ENCODE measurements at places on chromosomes 2 and 18.

GRCh38 chr18:23689031-23689615 is at the start of gene LAMA3:
Gene LAMA3, plus strand, starts transcription at chr18:23689453. Its CDS starts 231 bp downstream, at chr18:23689684.
- peak; percentile 10 for DNase-seq

GRCh38 chr2:156679820-156680219 is 243.6 kb downstream of the GPD2 start:
- no peak for DNase-seq

GRCh38 chr2:237456200-237456843 is 30.7 kb upstream of the MLPH start:
- DNase-seq, result no peak

DNA sequence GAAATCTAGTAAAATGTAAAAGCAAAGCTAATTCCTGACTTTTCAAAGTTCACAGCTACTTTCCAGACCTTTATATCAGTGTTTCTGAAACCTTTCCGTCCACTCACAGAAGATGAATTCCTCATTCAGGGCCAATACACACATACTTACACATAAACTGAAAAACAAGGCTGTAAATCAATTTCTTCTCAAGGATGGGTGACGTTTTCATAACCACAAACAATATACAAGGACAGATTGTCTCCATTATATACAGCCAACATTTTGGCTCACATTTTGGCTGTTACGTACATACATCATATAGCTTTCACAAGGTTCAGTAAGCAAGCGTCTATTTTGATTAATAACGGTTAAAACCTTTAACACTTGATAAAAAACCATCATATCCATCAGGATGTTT is 1.4 kb downstream of the RPRD1A start:
- DNase-seq, result no peak

- DNase-seq, result no peak
Measured at GRCh38 chr18:76441668-76442412, 53.2 kb downstream of the ZNF516 start.

DNA sequence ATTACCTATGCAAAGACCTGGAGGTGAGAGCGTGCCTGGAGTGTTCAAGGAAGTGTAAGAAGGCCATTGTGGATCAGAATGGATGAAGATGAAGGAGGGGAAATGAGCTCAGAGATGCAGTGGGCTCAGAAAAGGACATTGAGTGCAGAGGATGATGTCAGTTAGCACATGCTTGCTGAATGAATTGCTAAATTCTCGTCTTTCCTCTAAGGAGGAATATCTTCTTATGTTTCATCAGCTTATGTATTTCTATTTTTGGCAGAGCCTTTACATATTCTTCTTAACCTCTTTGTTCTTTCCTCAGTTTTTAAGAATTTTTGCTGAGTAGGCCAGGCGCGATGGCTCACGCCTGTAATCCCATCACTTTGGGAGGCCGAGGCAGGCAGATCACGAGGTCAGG is 30.9 kb downstream of the FAM171B start:
- no peak for DNase-seq

DNA sequence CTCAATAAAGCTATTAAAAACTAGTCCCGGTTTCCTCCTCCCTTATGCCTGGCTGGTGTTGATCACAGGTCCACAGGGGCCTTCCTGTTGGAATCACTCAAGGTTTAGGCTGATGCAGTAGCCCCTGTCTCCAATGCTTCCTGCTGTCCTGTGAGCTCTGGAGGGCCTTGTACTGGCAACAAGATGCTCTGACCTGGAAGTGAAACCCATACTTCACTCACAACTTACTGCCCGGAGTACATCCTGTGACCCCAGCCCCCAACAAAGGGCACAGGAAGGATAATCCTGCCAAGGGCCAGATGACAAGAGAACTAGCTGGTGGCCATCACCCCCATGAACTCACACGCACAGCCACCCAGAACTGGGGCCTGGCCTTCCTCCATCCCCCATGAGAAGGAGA is 50.3 kb downstream of the ZBTB7C start:
- DNase-seq, result no peak

- DNase-seq, result no peak
Measured at GRCh38 chr2:6845312-6845711, 20.4 kb downstream of the CMPK2 start.

- no peak for DNase-seq
Measured at GRCh38 chr2:12979066-12979465, 262.3 kb downstream of the TRIB2 start.

DNA sequence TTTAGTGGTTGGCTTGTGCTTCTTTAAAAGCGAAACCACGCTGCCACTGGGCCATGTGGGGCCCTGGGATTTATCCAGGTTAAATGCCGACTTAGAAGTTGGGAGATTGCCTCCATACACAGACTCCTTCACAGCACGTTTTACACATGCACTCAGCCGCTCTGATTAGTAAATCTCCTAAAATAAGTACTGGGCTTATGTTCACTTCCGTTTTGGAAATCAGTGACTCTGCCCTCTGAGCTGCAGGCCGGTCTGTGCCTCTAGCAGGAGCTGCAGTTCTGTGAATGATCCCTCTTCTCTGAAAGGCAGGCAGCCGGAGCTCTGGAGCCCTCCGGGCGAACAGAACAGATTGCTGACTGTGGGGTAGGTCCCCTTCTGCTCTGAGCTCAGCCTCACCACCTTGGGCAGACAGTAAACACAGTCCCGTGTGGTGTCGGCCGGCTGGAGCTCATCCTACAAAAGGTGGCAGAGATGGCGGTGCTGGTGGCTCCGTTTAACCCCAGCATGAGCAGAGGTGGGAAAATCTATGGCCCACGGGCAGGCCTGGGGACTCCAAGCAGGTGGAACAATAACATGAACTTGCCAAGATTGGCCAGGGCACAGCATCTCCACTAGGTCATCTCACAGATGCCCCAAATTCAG is 9.8 kb upstream of the RAB17 start:
- peak; percentile 19 for DNase-seq

DNA sequence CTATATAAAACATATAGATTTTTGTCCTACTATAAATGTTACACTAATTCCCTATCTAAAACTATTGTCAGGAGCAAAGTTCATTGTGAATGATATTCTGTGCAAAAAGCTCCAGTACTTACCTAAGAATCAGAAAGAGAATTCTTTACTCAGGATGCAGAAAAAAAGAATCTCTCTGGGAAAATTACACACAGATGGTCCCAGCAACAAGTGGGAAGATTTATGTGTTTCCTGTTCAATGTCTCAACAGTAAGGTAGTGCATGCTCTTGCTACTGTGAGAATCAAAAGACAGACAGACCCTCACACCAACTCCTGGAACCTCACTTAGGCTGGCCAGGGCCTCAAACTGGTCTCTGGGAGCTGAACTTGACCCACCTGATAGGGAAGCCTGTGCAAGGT is 11.2 kb upstream of the NAPG start:
- no peak for DNase-seq

GRCh38 chr2:9247177-9247576 is 40.6 kb downstream of the ASAP2 start:
- DNase-seq, result no peak

DNA sequence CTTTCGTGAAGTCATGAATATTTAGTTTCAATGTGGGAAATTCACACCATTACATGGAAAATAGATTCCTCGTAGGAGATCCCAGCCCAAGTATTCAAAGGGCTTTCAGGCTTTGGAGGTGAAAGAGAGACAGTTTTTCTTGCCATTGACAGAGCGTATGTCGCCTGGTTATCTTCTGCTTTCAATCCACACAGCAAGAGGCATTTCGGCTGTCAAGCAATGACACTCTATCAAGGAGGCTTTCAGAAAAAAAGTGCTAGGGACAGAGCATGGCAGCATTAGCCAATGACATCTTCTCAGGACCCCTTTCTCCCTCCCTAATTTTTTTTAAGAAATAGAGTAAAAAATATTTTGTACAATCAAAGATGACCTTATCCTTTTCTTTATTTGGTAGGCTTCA is 492.8 kb downstream of the TMEM182 start:
- no peak for DNase-seq

DNA sequence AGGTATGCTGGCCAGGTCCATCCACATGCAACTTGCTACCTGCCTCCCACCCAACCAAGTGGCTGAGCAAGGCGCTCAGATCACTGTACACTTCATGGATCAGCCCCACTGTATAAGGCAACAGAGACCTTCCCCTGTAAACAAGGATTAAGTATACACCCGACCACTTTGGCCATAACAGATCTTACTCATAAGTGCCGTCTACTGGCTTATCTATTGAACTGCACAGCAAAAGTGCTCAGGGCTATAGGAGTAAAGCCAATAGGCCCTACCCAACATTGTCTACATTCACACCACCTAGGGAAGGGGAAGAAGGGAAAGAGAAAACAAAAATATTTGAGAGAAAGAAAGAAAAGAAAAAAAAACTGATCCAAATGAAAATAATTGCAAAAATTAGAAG is 663.9 kb upstream of the LRRTM1 start:
- DNase-seq, result no peak

DNA sequence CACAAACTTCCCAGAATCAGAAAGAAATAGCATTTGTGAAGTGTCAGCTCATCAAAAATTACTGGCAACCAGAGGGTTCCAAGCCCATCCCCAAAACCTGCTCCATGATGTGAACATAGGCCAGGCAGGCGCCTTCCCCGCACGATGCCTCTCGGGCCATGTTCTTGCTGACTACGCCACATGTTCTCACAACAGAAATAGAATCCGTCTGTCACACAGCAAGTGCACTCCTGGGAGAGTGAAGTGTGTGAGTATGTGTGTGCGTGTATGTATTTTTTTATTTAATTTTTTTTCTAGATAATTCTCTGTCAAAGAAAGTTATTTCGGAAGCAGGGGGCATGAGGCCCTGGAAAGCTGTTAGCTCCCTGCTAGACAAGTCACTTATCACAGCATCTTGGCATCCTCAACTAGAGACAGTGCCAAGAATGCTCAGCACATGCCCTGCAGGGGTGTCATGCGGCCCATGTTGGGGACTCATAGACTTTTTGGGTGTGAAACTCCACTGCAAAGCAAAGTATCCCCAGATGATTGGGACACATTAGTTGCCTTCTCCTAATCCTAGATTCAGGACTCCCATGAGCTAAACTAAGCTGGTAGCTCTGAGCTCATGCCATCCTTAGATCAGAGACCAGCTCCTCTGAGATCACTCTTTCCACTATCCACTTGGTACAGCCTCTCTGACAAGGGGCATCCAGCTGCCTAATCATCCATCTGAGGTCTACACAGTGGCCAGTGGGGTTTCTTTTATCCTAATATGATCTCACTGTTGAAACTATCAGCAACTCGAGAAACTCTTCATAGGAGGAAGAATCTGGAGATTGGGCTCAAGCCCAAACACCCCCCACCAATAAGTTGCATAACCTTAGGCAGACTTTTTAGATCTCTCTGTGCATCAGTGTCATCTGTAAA is 53.2 kb upstream of the CYRIA start:
- DNase-seq, result no peak

GRCh38 chr18:32427084-32427900 is 43.4 kb downstream of the GAREM1 start:
- DNase-seq, result no peak

DNA sequence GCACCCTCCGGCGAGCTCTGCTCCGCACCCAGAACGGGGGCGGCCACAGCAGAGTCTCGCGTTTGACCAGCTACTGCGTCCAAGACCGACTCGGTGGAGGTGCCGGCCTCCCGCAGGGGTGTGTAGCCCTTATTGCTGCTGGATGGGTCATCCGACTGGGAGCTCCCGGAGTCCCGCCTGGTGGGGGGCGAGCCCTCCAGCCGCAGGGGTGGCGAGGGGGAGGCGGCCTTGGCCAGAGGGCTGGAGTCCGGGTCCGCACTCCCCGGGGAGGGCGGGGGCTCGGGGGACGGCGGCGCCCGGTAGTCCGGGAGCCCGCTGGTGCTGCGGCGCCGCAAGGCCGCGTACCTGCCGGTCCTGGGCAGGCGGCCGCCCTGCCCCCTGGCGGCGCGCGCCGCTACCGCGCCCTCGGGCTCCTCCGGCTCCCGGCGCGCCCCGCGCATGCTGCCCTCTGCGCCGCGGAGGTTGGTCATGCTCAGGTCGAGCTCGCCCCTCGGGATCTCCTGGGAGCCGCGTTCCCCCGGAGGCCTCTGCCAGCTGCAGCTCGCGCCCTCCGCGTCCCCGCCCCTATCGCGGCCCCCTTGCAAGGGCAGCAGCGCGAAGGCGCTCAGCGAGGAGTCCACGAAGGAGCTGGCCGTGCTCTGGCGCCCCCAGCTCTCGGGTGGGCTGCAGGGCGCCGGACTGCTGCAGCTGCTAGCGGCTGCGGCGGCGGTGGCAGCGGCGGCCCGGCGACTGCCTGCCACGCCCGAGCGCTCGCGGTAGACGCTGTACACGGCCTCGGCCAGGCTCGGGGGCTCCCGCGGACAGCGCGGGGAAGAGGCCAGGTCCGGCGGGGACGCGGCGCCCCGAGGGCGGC is 4.8 kb downstream of the TMEM200C start:
- DNase-seq, result no peak

DNA sequence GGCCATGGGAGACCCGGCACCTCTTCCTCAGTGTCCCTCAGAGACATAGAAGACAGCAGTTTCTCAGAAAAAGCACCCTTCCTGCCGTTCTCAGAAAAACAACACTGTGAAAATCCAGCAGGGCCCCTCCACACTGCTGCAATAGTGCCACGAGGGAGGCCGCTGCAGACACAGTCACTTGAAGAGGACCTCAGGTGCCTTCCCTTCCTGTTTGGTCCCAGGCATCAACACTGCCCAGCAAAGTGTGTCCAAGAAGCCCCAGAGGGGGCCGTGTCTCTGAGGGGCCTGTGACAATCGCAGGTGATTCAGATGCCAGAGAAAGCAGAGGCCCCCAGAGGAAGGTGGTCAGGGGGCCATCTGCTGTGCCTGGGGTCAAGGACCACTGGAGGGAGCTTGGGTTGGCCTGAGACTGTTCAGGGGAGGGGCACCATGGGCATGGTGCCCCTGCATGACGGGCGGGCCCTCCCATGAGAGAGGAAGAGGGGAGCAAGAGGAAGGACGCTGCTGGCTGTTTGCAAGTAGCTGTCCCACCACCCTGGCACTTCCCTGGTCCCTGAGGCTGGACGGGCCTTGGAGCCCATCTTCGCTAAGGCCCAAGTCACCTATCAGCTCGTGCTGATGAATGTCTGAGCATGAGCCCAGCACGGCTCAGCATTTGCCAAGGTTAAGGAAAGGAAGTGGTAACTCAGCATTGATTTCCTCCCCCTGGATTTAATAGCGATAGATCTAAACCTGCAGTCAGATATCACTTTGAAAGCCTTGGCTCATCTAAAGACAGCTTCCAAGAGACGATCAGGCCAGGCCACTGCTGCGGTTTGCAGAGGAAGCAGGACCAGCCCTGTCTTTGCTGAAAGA is 9.1 kb downstream of the TWIST2 start:
- no peak for DNase-seq

- no peak for DNase-seq
Measured at GRCh38 chr2:168948621-168949212, 47.6 kb downstream of the G6PC2 start.

- no peak for DNase-seq
Measured at GRCh38 chr2:210955591-210955990, 399.2 kb downstream of the CPS1 start.

DNA sequence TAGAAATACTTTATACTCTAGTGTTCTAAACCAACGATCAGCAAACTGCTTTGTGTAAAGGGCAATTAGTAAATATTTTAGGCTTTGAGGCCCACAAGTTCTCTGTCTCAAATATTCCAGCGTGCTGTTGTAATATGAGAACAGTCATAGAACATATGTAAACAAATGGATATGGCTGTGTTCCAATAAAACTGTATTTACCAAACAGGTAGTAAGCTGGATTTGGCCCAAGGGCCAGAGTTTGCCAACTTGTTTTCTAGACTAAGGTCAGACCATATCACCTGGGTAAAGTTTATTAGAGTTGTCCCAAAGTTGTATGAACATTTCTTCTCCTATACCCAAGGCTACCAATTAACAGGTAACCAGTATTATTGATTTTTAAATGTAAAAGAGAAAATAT is 303.2 kb upstream of the MC4R start:
- no peak for DNase-seq

- DNase-seq, result no peak
Measured at GRCh38 chr2:3154700-3155099, 222.9 kb downstream of the EIPR1 start.

Data from amygdala (tissue), 56 donors.